ENCODE measurements at places on chromosomes 3 and 15.

- DNase-seq = no peak
Measured at GRCh38 chr15:69662645-69663000, 210.0 kb downstream of the RPLP1 start.

- no peak for DNase-seq
Measured at GRCh38 chr3:179871782-179872181, 165.0 kb downstream of the PEX5L start.

GRCh38 chr15:60757831-60758570 is 279.1 kb upstream of the ICE2 start:
- peak; percentile 9 for DNase-seq

GRCh38 chr15:59329570-59330350 is 42.9 kb downstream of the MYO1E start:
- no peak for DNase-seq

DNA sequence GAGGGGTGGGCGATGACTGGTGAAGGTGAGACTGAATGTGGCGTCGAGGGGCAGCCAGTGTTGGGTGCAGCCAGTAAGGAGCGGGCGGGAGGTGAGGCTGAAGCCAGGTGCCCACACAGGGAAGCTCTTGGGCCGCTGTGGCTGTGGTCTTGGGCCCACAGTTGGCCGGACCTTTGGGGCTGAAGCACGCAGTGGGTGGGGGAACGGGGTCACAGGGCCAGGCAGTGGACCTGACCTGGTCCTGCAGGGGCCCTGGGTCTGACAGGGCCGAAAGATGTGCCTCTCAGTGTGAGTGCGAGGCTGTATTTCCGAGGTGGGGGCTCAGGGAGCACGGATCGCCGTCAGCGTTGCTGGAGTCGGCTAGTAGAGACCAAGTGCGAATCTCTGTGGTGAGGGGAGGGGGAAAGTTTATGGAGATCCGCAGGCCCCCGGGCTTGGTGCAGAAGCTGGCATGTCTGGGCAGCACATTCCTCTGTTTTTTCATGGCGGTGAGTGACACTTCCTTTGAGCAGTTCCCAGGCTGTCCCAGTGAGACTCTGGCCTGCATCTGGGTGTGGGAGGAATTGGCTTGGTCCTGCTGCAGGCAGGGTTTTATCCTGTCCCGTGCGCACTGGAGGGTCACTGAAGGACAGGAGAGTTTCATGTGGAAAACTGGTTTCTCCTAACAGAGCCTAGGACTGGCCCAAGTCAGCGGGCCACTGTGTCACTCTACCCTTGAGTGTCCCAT is 100.8 kb downstream of the TMEM266 start:
- no peak for DNase-seq

- peak; percentile 83 for DNase-seq
Measured at GRCh38 chr3:123586131-123586530, 1.3 kb upstream of the HACD2 start.

DNA sequence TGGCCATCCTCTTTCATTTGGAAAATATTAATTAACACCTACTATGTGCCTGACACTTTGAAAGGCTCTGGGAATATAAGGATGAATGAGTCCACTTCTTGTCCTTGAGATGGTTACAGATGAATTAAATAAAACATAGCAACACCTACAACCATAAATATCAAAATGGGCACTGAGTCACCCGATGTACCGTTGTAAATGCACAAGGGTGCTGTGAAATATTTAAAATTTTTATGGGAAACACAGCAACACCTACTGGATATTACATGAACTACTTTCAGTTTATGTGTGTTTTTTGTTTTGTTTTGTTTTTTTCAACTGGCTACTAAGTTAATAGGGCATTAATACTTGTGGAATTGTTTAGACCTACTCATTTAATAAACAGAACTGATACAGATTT is 239.0 kb upstream of the NAALADL2 start:
- DNase-seq = peak; percentile 57

DNA sequence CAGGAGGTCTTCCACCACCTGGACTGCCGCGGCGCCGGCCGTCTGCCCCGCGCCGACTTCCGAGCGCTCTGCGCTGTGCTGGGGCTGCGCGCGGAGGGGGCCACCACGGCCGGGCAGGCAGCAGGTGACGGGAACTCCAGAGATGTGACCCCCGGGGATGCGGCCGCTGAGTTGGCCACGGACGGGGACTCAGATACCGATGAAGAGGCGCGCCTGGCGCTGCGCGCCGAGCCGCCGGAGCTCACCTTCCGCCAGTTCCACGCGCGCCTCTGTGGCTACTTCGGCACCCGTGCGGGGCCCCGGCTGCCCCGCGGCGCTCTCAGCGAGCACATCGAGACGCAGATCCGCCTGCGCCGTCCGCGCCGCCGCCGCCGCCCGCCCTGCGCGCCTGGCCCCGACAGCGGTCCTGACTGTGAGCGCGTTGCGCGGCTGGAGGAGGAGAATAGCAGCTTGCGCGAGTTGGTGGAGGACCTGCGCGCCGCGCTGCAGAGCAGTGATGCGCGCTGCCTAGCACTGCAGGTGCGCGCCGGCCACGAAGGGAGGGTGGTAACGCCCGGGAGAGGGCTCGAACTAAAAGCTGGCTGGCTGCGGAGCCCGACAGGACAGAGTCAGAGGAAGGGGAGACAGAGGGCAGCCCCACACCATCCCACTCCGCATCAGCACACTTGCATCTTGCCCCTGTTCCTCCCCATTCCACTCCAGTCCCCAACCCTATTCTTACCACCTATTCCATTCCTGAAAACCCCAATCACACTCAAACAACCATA is 885 bp downstream of the EFCC1 start:
- DNase-seq = peak; percentile 76

- DNase-seq = peak; percentile 37
Measured at GRCh38 chr3:62502315-62503300, 129.3 kb upstream of the FEZF2 start.

- peak; percentile 88 for DNase-seq
Measured at GRCh38 chr3:99817437-99818240, at the start of gene CMSS1. Gene CMSS1 (plus strand): TSS chr3:99817862.

GRCh38 chr15:53535886-53536285 is 223.6 kb downstream of the WDR72 start:
- DNase-seq = peak; percentile 21

DNA sequence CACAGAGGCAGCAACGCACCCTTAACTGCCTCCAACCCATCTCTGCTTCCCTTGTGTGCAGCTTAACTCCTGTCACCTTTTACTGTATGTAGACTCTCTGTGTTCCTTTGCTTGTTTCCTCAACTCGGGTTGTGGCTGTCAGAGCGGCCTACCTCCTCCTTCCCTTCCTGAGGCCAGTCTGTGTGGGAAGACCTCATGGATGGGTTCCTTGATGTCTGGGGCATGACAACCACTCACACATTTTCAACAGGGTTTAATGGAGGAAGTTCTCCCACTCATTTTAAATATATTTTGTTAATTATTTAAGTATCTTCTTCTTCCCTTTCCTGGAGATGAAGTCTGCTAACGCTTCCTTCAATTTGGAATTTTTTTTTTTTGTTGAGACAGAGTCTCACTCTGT is 1.8 kb upstream of the CSPG5 start:
- DNase-seq = no peak

GRCh38 chr3:14740983-14741382 is 66.0 kb downstream of the C3orf20 start:
- no peak for DNase-seq

DNA sequence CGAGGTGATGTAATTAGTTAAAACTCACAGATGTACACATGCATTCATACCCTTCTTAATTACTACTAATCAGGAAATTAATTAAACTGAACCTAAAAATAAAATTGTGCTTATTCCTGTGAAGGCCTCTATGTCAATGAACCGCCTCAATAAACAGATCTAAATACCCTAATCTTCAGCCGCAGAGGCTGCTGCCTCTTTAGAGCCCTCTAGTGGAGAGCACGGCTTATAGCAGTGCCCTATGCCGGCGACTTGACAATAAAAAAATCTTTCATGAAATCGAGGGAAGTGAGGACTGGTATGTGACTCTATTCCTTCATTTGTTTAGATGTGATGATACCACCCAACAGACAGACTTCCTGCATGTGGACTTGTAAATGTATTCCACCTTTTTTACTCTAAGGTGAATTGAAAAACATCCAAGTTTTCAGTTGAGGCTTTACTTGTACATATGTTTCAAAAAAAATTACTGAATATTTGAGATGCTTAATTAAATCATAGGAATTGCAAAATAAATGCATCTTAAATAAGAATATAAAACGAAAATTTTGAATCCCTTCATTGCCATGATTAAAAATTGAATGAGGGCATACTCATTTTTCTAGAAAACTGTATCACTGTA is 8.3 kb upstream of the EPHA3 start:
- DNase-seq = peak; percentile 39

DNA sequence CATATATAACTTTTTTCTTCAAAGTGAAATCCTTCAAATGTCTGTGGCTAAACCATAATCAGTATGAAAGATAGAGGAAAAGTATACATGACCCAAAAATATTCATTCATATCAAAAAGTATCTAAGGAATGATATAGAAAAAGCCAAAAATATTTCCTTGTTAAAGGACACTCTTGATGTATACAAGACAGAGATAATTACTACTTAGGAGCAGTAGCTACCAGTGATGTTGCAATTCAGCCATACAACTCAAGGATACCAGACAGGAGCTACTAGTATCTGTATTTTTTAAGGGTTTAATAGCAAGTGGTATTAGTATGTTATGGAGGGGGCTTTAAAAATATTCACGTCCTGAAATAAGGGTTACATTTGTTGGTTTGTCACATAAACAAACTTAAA is 37.0 kb downstream of the FBXL22 start:
- no peak for DNase-seq

- DNase-seq = no peak
Measured at GRCh38 chr15:60565407-60565806, 86.5 kb upstream of the ICE2 start.

DNA sequence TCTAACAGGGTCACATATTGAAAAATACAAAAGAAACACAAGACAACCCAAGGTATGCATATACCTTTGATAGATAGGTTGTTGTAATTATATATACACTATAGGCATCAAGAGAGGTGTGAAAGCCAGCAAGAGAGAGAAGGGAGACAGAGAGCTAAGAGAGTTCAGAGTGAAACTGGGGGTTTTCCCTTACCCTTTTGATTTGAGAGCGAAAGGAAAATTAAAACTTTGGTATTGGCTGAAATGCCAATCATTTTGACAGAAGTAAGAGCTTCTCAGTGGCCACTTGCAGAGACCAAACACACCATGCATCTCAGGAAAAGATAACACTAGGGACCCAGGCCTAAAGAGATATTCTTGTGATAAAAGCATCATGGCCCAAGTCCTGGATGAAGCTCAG is 183.6 kb downstream of the SHOX2 start:
- DNase-seq = no peak

DNA sequence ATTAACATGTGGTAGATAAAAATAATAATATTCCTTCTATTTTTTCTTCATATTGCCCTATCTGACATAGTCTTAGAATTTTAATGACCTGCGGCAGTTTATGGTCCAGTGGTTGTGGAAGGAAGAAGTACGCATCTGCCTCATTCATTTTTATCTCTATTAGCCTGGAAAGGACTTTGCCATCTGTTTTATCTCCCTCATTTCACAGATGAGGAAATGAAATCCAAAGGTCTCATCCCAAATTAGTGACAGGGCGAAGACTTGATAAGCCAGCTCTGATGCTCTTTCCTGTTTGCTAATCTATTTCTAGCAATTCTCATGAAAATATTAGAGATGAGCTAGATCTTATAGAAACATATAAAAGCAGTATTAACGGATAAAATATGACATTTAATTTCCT is 113.3 kb downstream of the KLHL25 start:
- DNase-seq = no peak

DNA sequence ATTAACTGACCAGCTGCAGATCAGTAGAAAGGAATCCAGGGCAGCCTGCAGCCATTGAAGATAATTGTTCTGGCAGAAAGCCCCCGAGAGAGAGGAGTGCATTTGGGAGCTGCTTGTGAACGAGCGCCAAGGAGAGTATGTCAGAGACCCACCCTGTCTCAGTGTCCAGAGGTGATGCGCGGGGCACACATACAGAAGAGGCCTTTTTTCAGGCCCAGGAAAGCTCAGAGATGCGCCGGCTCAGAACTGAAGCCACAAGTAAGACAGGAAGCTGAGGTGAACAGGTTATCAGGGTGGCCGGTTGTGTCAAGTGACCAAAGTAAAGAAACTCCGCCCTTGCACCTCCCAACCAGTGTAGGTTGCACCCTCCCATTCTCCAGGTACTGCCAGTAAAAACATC is 59.8 kb upstream of the HEG1 start:
- DNase-seq = no peak

- no peak for DNase-seq
Measured at GRCh38 chr3:116743062-116743461, 33.5 kb downstream of the TUSC7 start.

DNA sequence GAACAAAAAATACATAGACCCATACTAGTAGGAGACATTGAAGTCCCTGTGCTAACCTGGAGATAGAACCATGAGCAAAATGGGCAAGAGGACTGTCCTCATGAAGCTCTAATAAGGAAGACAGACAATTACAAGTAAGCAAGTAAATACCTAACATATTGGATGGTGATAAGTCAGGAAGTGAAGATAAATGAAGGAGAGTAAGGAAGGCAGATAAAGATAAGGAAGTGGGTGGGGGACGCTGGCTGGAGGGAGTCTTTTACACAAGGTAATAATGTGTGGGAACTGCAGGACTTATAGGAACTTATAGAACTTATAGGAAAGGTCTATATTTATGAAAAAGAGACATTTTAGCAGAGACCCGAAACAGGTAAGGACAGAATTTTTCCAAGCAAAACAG is 148.9 kb upstream of the ABI3BP start:
- DNase-seq = no peak

- no peak for DNase-seq
Measured at GRCh38 chr15:28271697-28272260, 50.2 kb downstream of the HERC2 start.

- no peak for DNase-seq
Measured at GRCh38 chr15:72923289-72923688, 129.0 kb upstream of the NEO1 start.

DNA sequence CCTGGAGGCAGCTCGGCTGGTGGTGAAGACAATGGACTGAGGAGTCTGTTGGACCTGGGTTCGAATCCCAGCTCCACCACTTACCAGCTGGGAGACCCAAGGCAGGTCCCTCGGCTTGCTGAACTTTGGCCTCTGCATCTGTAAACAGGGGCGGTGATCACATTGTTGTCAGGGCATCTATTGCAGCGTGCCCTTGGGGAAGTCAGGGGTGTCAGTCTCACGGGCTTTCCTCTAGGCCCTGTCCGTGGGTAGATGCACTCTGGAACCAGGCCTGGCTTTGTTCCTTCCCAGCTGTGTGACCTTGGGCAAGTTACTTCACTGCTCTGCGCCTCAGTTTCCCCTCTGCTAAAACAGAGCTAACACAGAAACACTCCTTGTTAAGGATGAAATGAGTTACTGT is 68.8 kb upstream of the SLC6A6 start:
- no peak for DNase-seq

DNA sequence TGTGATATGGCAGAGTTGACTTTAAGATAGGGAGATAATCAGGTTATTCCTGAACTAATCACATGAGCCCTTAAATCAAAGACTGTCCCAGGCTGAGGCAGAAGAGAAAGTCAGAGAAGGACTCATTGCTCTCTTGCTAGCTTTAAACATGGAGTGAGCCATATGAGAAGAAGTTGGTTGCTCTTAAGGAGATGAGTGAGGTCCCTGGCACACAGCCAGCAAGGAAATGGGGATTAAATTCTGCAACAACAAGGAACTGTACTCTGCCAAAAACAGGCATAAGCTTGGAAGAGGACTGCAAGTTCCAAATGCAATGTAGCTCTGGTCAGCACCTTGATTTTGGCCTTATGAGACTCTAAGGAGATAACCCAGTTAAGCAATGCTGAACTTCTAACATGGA is 457.0 kb downstream of the PLOD2 start:
- no peak for DNase-seq

Measured in NCI-H69 (cell line).